Fibroblast of gingiva (primary cell): ENCODE measurements at places on chromosomes 11 and 22.

- DNase-seq: no peak
These were observed 1.1 kb downstream of the SRSF8 start for GRCh38 chr11:95067841-95068219.

DNA sequence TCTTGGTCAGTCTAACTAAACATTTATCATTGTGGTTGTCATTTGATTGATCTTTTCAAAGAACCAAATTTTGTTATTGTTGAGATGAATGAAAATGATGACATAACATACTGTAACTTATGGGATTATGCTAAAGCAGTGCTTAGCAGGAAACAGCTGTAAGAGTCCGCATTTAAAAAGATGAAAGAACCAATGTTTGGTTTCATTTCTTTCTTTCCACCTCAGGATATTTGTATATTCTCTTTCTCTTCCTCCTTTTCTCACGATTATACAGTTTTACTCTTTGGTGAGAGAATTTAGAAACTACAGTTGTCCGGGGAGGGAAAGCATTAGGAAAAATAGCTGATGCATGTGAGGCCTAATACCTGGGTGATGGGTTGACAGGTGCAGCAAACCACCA is 23.1 kb downstream of the PIH1D2 start:
- no peak for DNase-seq

DNA sequence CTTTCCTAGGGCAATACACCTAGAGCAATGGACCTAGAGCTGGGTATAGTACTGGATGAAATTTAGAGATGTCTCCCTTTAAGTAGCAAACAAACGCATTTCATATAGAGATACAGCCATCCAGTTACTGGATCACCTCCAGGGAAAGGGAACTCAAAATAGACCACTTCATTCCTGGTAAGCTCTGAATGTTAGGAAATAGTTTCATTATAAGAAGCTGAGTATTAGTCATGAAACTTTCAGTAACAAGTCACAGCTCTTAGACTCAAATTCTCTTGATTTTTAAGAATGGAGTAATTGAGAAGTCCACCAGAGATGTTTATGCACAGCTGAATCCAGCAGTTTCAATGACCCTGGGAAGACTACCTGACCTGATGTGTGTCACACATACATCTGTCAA is 221.9 kb downstream of the FAM76B start:
- peak; percentile 66 for DNase-seq

GRCh38 chr22:49372530-49373288 is 455.0 kb downstream of the BRD1 start:
- no peak for DNase-seq

GRCh38 chr11:13908535-13908934 is 54.0 kb upstream of the SPON1 start:
- no peak for DNase-seq

GRCh38 chr11:10329935-10330334 is 25.1 kb downstream of the ADM start:
- DNase-seq: peak; percentile 84

DNA sequence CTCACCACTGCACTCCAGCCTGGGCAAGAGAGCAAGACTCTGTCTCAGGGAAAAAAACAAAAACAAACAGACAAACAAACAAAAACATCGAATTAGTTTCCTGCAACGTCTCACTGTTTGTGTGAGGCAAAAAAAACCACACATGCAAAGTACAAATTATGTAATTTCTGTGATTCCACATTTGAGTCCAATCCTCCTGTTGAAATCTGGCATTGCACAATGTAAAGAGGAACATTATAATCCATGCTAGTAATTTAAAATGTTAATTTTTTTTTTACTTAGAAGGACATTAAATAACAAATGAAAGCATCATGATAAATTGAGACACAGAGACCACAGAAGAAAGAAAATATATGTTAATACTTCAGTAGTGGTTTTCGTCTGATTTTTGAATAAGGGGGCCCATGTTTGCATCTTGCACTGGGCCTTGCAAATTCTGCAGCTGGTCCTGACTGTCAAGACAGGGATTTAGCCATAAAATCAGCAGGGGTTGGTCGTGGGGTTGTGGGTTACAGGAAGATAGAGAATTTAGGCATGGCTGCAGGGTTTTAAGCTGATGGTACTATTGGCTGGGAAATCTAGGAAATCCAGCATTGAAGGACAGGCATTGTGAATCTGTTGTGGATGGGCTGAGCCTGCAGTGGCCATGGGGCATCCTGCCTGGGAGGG is 102.6 kb upstream of the ALDH3B2 start:
- DNase-seq: no peak

- no peak for DNase-seq
These were observed 3.0 kb downstream of the BACE1 start for GRCh38 chr11:117313091-117313490.

DNA sequence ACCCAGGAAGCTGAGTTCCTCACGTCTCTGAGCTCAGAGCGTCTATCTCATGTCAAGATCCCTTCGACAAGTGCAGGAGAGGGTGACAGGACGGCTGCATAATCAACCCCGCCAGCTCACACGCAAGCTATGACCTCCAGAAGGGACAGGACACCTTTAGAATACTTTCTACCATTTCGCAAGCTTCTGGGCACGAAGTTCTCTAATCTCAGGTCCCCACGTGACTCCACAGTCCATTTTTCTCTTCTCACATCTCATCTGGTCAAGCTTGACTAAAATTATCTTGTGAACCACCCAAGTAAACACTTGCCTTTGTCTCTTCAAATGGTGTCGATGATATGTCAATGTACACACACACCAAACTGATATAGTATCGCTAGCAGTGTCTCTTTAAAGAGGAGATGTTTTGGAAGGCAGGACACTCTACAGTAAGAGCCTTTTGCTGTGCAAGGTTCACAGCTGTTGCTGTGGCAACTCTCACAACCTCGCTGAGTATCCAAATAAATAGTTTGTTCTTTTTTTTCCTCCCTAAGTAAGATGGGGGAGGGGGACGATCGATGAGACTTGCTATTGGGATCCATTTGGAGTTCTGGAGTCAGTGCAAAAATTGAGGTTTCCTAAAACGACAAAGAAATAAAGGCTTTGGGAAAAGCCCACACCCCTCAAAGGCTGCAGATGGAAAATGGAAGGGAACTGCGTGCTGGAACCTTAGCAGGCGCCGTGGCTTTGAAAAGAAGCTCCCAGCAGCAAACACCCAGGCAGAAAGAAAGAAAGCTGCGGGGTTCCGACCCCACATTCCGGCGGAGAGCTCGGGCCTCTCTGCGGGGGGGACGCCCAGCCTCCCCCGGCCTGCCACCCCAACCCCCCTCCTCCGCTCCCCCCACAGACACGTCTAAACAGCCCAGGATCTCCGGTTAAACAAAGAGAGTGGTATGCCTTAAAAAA is 215.4 kb upstream of the UBASH3B start:
- DNase-seq: peak; percentile 42

- DNase-seq: no peak
These were observed 85.5 kb upstream of the B3GAT1 start for GRCh38 chr11:134497586-134497985.

GRCh38 chr22:24232725-24233124 is 12.2 kb downstream of the GGT5 start:
- DNase-seq: no peak

- DNase-seq: no peak
These were observed 10.0 kb downstream of the RBM14 start for GRCh38 chr11:66626382-66626781.

GRCh38 chr22:27885977-27886842 is 32.8 kb downstream of the PITPNB start:
- peak; percentile 69 for DNase-seq

DNA sequence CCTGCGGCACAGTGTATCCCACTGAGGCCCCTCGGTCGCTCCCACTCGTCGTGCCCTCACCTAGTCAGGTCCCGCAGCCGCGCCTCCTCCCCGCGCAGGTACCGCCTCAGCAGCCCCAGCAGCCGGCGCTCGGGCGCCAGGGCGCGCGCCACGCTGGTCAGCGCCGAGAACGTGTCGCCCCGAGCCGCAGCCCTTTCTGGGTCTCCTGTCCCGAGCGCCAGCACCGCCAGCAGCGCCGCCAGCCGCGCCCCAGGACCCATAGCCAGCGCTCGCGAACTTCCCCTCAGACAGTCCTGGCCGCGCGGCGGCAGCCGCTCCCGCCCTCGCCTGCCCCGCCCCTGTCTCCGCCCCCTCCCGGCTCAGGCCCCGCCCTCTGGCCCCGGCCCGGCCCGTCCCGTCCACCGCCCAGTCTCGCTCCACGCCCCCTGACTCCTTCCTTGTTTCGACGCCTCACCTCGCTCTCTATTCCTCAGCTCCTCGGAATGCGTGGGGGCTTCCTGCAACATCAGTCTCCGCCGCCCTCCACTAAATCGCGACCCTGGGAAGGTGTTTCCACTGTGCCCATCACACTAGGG is at the start of gene P4HA3:
P4HA3 (minus strand) TSS at position 289 of the 575 bp plus-strand sequence; CDS start at position 260, 29 bp downstream.
- DNase-seq: no peak

DNA sequence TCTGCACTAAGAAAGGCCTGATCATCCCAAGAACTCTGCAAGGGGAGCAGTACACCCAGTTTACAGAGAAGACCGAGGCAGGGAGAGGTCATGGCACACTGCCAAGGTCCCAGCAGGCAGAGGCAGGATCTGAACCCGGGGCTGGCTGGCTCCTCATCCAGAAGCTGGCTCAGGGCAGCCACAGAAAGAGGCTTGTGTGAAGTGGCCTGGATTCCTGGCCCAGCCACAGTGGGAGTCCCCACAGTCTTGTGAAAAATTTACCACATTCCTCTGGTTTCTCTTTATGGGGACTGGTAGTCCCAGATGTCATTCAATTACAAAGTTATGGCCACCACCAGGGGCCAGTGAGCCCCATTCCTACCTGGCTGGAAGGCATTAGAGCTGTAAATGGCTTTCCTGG is 440.5 kb downstream of the MIAT start:
- DNase-seq: no peak

DNA sequence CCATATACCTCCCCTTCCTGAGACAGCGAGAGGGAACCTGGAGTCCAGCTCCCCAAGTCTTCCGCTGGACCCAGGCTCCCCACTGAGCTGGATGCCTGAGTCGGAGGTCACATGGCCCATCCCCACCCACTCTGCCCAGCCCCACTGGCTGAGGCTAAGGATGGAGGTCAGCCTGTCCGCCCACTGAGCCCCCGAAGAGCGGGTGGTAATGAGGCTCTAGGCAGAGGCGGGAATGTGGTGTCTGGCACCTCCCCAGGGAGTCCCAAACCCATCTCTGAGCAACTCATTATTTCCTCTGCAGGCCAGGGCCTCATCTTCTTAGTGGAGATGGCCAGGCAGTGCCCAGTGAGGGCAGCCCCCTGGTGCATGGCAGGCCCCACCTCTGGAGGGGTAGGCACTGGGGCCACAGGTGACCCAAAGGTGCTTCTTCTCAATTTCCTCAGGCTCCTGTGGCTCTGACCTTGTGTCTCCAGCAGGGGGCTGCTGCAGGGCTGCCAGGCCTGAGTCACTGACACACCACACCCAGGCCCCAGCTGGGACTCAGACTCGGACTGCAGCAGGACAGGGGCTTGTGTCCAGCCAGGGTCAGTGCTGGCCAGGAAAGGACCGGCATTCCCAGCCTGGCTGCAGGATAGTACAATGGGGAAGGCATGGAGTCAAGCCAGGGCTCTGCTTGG is 10.2 kb upstream of the PDE2A start:
- peak; percentile 45 for DNase-seq

GRCh38 chr11:96424693-96425092 is 34.9 kb downstream of the JRKL start:
- peak; percentile 40 for DNase-seq

DNA sequence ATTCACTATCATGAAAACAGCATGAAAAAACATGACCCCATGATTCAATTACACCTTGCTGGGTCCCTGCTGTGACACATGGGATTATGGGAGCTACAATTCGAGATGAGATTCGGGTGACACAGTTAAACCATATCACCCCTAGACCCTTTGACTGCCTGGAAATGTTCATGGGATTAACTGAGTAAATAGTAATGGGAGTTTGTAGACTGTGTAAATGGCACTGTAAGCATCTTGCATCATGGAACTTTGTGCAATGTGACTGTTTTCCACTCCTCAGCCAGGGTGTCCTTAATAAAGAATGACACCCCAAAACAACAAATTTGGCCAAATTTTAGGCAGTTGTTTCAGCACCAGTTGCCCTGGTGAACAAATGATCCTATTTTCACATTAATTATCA is 7.9 kb upstream of the SLC22A25 start:
- DNase-seq: no peak

DNA sequence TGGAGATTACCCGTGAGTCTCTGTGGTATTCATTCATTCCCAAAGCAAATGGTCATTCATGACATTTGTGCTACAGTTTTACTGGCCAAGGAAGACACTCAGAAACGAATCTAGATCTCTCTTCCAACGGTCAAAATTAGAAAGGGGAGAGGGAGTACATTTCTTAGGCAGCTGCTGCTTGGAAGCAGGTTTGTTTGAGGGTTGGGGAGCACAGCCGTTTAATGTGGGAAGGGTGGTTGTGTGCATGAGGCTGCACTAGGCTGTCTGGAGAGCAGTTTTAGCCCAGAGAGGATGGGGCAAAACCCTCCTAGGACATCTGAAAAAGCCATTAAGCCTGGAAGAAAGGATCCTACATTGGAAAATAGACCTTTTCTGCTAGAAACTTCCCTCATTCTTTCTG is 29.7 kb upstream of the TIMP3 start:
- no peak for DNase-seq

- DNase-seq: no peak
These were observed 6.5 kb downstream of the MRPL16 start for GRCh38 chr11:59804061-59804460.

- no peak for DNase-seq
These were observed 4.3 kb downstream of the RGL4 start for GRCh38 chr22:23695141-23695540.

- peak; percentile 80 for DNase-seq
These were observed at the start of gene GAS2L1 for GRCh38 chr22:29306175-29306834. TSS of gene GAS2L1 (plus strand) at chr22:29306650. CDS start at chr22:29308106, 1,456 bp downstream.

GRCh38 chr11:62463121-62463542 is 44.3 kb downstream of the SCGB1A1 start:
- peak; percentile 79 for DNase-seq

GRCh38 chr11:65642014-65642671 is 4.2 kb downstream of the SIPA1 start:
- no peak for DNase-seq

- no peak for DNase-seq
These were observed 24.3 kb upstream of the OR5B12 start for GRCh38 chr11:58466293-58466692.

DNA sequence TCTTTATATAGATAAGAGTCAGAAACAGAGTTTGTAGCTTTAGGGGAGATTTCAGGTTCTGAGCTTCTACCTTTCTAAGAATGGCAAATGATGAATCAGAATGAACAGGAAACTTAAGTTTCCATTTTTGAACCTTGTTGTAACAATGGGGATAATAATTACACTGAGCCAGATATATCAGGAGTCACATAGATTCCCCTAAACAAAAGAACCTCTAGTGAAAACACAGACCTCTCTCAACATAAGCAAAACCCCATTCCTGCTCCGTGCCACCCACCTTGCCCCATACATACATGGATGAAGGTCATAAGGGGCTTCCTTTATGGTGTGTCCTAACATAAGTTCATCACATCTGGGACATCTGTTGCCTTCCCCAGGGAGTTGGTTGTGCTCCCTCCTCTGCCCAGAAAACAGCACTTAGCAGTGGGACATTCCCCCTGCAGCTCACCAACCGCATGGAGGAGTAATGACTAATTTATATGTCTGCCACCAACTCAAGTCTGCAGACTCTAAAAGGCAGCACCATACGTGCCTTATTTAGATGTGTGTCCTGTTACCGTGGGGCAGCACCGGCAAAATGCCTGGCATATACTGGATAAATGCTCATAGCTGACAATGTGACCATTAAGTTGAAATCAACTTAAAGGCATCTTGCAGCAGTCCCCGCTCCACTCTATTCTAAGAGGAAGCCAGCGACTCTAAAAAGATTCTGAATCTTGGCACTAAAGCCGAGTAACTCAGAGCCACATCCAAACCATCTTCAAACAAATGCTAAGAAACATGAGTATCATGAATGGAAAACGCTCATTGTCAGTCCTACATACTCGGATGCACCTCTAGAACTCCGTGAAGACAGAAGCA is 8.0 kb downstream of the JAML start:
- DNase-seq: no peak

- DNase-seq: no peak
These were observed 221.2 kb downstream of the DSCAML1 start for GRCh38 chr11:117575856-117576255.
